AG04449 (cell line): ENCODE measurements at places on chromosomes 11 and 22.

DNA sequence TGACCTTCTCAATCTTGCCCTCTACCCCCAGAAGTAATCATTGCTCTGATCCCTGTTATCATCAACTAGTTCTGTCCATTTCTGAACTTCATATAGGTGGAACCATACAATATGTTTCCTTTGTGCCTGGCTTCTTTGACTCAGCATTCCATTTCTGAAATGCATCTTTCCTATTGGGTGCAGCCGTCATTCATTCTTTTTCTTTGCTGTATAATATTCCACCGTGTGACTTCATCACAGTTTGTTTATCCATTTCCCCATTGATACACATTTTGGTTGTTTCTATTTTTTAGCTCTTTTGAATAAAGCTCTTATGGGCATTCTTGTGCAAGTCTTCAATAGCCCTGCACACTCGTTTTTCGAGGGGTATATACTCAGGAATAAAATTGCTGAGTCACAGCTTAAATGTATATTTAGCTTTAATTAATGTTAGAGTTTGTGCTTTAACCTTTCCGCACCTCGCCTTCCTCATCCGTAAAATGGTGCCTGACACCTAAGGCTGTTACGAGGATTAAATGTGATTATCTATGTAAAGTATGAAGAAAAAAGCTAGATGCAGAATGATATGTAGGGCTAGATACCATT, 491.6 kb downstream of the MIAT start:
- no peak for DNase-seq

DNA sequence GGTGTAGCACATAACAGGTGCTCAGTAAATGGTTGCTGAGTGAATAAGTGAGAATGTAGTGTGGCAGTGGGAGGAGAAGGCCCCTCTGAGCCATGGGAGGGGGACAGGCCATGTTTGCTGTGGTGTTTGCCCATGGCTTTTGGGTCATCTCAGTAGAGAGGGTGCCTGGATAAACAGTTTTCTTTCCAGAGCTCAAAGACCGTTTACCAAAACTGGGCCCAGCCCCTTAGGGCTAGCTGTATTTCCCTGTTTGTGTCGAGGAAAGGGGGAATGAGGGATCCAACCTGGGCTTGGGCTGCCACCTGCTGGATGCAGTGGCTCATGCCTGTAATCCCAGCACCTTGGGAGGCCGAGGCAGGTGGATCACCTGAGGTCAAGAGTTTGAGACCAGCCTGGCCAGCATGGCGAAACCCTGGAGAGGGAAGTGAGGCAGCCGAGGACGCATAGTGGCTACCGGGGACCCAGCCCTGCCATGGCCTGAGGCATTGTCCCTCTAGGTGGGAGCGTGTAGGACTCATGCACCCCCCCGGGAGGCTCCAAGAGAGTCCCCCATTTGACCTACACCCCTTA, 8.7 kb upstream of the LTO1 start:
- DNase-seq = no peak

DNA sequence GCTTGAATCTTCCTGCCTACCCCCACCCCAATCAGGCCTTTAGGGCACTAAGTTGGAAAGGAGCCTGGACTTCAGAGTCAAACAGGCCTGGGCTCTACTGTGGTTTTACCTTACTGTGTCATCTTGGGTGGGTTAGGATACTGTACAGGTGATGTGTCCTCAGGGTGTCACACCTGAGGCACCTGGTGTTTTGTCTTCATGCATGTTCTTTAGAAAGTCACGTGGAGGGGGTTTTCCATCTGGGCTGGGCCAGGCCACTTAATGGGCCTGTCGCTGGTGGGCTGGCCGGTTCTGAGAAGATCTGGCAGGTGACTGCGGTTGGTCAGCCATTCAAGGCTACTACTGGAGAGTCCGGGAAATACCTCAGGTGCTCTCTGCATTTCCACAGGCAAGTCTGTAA, 92.6 kb downstream of the SWAP70 start:
- DNase-seq = no peak

- DNase-seq = no peak
Observed at GRCh38 chr11:77501758-77502157, 27.9 kb upstream of the PAK1 start.

GRCh38 chr11:102177974-102178631, 67.9 kb downstream of the YAP1 start:
- DNase-seq = peak; percentile 73

DNA sequence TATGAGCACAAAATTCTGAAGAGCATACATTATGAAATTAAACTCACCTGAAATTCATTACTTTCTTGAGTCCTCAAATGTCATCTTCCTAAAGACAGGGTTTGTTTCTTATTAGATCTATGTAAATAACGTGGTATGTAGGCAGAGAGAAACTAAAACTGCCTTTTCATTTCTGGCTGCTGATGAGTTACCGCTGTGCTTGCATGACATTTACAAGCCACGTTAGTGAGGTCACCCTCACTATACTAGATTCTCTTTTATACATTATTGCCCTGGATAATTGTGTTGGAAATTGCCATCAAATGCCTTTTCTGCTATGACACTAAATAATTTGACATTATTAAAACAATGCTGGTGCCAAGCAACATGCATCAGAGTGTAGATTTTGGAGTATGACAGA, 748.3 kb upstream of the ANO3 start:
- DNase-seq = no peak

DNA sequence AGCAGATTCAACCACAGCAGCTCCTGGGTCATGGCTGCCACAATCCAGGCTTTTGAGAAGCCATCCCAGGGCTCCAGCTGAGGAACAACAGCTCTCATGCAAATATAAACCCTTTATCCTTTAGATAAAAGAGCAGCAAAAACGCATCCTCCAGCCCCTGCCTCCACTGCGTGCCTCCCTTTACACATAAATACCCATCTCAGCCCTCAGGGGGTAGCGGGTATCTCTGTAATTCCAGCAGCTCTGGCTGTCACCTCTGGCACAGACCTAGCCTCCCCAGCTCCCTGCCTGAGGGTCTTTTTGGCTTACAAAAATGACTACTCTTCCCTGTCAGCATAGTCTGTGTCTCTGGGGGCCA, 21.6 kb downstream of the LMO1 start:
- no peak for DNase-seq

GRCh38 chr11:34653031-34653430, 32.1 kb downstream of the EHF start:
- no peak for DNase-seq

GRCh38 chr11:2540992-2541680, 96.3 kb downstream of the KCNQ1 start:
- DNase-seq = no peak
